ENCODE measurements at places on chromosomes 2 and 18. TPM values are rescaled to one million over a fixed set of nuclear protein-coding genes. Genes with fewer than 3 reads are reported as not detected.

APOB gene
- polyA plus RNA-seq = 1.5 TPM

CD302 gene
- polyA plus RNA-seq = 10.3 TPM

ABCG8 gene
- 1.1 TPM for polyA plus RNA-seq

CLEC4F gene
- 0.08 TPM for polyA plus RNA-seq

IL1R2 gene
- 0.36 TPM for polyA plus RNA-seq

PFN4 gene
- 1.9 TPM for polyA plus RNA-seq

ERMN gene
- 0.08 TPM for polyA plus RNA-seq

ONECUT2 gene
- 0.13 TPM for polyA plus RNA-seq

- no peak for DNase-seq
These were observed 74.7 kb downstream of the ITSN2 start for GRCh38 chr2:24285484-24286152.

DNA sequence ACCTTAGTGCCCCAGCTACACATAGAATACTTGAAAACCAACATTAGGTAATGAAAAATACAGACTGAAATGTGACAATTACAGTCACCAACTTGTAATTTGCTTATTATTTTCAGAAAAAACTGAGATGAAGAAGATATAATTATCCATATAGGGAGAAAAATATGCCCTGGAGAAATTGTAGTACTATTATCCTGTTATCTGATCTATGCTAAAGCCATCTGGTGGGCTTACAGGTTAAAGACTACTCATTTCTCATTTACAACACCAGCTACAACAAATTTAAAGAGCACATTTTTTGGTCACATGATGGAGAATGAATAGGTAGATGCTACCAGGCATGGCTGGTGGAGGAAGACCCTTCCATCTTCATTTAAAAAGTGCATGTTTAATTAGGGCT is 79.6 kb upstream of the NYAP2 start:
- no peak for DNase-seq

DNA sequence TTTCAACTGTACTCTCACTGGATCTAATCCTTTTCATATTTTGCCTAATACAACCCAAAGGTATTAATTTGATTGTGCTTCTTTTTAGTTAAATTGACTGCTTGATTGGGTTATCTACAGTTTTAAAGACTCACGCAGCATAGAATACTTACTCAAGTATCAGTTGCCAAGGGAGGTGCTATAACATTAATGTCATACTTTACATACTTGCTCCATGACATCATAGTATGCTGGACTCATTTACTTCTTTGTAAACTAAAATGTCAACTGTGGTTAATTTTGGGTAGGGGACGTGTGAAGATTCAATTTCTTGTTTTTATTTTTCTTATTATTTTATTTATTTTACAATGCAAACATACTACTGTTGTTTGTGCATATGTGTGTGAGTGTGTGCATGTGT is 716.2 kb upstream of the VRK2 start:
- DNase-seq = no peak

GRCh38 chr2:121699421-121700333 is 37.0 kb downstream of the NIFK start:
- no peak for DNase-seq

DNA sequence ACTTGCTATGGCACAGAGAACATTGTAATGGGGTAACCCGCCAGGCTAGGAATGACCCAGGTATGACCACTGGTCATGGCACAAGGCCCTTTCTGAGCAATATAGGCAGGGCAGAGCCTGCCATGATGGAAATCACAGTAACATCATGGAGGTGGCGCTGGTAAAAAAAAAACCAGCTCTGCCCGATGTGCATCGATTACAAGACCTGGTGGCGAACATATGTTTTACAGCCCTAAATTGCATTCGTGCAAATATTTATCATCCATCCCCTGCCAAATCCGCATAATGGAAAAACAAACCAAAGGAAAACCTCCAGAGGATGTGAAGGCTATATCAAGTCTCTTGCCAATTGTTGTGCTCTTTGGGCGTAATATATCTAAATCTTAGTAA is 60.6 kb downstream of the SEMA4F start:
- DNase-seq = no peak

DNA sequence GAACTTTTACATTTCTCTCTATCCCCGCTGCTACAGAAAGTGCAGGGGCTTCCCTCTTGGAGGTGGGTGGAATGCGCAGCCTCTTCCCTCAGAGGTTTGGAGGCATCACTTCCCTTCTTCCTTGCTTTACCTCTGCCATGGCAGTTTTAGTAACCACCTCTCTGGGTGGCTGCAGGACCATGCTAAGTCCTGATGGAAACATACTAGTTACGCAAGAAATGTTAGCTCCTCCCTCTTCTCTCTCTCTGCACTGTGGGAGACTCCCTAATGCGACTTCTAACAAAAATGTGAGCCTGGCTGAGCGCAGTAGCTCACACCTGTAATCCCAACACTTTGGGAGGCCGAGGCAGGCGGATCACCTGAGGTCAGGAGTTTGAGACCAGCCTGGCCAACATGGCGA is 116.8 kb upstream of the RAB6C start:
- DNase-seq = no peak

GRCh38 chr2:1931003-1931914 is 186.9 kb upstream of the PXDN start:
- DNase-seq = no peak

- DNase-seq = no peak
These were observed 156.2 kb upstream of the DSEL start for GRCh38 chr18:67672716-67673115.

DNA sequence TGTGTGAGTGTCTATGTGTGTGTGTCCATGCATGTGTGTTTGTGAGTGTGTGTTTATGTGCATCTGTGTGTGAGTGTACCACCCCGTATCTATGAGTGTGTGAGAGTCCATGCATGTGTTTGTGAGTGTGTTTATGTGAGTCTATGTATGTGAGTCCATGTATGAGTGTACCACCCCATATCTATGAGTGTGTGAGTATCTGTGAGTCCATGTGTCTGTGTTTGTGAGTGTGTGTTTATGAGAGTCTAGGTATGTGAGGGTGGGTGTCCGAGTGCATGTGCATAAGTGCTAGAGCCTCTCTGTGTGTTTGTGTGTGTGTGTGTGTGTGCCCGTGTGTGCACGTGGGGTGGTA is 86.0 kb upstream of the ATG16L1 start:
- no peak for DNase-seq

- no peak for DNase-seq
These were observed 101.1 kb downstream of the HS1BP3 start for GRCh38 chr2:20549691-20550348.

DNA sequence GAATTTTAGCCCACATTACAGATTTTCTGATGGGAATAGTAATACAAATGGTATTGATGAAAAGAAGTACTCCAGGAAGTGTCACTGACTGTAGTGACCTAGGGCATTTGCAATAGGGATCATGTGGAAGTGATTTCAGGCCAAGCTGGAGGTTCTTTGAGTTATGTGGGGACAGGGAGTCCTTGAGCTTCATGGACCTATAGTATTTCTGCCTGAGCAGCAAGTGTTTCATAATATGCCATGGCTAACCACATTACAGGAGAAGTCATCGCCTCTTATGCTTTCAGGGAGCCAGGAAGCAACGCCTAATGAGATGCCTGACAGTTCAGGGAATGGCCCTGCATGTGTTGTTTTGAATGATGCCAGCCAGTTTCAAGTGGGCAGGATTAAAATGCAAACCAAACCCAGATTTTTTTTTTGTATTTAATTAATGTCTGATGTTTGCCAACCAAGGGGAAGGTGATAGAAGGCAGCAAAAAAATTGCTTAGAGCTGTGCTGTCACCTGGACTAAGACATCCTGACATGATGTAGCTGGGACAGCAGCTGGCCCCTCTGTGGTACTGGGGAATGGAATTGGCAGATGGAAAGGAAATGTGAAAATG is 109.5 kb downstream of the RAPGEF4 start:
- DNase-seq = no peak

All from left renal cortex interstitium (tissue), 4 donors.